ENCODE measurements at places on chromosomes 13 and 19.

GRCh38 chr13:107373551-107373950 is 805.6 kb upstream of the ARGLU1 start:
- no peak for DNase-seq

- no peak for DNase-seq
Measured at GRCh38 chr13:67469623-67470022, 239.5 kb upstream of the PCDH9 start.

- DNase-seq, result no peak
Measured at GRCh38 chr13:77907666-77908341, 10.8 kb downstream of the EDNRB start.

- no peak for DNase-seq
Measured at GRCh38 chr13:29830000-29830399, 20.4 kb downstream of the UBL3 start.

GRCh38 chr13:100666124-100666523 is 8.5 kb downstream of the TMTC4 start:
- DNase-seq, result no peak
